ENCODE measurements at places on chromosomes 7 and 10.

GRCh38 chr7:24868741-24869140, 111.2 kb downstream of the OSBPL3 start:
- no peak for DNase-seq

DNA sequence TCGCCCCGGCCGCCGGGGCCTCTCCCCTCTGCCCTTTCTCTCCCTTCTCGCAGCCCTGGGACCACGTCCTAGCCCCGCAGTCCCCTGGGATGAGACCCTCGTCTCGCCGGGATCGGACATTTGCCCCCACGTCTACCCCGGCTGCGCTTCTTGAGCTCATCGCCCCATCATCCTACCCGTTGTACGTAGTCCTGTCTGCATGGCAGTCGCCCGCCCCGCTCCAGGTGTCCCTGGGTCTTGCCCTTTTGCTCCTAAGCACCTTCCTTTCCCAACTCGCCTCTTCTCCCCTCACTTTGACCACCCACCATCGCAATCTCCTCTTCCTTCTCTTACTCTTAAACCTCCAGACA, 582 bp downstream of the TPST1 start:
- no peak for DNase-seq

- DNase-seq, result no peak
Measured at GRCh38 chr7:30754315-30754877, 2.5 kb downstream of the INMT start.

DNA sequence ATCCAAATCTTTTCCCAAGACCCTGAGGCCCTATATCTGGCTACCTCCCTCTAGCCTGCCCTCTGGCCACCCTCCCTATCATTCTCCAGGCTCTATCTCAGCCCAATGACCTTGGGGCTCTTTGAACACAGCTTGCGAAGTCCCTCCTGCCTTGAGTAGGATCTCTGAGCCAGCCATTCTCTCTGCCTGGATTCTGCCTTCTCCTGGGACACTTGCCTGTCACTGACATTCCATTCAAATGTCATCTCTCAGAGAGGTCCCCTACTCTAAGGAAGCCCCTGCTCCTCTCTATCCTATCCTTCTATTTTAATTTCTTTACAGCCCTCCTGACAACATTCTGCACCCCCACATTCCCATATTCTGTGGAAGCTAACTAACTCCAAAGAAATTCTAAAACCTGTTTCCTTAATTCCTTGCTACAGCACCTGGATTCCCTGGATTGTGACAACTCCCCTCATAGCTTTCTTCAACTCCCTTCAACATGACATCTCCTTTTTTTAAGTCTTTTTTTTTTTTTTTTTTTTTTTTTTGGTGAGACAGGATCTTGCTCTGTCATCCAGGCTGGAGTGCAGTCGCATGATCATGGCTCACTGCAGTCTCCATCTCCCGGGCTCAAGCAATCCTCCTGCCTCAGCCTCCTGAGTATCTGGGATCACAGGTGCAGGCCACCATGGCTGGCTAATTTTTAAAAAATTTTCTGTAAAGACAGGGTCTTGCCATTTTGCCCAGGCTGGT, 81.0 kb upstream of the ASAH2 start:
- no peak for DNase-seq

- no peak for DNase-seq
Measured at GRCh38 chr10:88038268-88038667, 174.8 kb downstream of the PTEN start.

DNA sequence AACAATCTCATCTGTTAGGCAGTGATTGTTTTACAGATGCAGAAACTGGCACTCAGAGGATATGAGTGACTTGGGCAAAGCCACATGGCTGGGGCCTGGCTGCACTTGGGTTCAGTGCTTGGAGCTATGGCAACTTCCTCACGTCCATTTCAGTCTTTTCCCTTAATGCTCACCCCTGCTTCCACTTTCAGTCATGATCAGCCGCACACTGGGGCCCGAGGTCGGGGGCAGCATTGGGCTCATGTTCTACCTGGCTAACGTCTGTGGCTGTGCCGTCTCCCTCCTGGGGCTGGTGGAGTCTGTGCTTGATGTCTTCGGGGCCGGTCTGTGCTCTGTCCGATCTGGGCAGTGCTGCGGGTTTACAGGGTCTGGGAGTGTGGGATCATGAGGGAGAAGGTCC, 3.0 kb downstream of the SLC12A9 start:
- DNase-seq, result no peak

GRCh38 chr7:30604901-30605300, 10.2 kb downstream of the GARS1 start:
- no peak for DNase-seq

GRCh38 chr10:127899766-127900387, 7.0 kb upstream of the PTPRE start:
- DNase-seq, result no peak

- no peak for DNase-seq
Measured at GRCh38 chr10:46250898-46251856, 35.6 kb upstream of the ANTXRL start.

DNA sequence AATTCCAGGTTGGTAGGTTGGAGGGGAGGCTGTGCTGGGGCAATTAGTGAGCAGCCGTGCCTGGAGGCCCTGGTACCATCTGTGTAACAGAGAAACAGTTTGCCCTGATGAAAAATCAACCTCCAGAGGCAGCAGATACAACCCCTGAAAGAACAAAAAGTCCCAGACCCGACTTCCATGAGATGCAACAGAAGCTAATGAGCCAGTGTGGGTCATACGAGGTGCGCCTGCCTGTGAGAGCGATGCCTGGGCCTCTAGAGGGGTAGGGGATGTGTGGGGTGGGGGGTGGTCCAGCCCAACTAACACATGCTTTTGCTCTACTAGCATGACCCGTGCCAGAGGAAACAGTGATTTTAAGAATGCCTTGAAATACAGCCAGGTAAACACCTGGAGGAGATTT, 39.3 kb downstream of the CELF2 start:
- DNase-seq, result no peak

DNA sequence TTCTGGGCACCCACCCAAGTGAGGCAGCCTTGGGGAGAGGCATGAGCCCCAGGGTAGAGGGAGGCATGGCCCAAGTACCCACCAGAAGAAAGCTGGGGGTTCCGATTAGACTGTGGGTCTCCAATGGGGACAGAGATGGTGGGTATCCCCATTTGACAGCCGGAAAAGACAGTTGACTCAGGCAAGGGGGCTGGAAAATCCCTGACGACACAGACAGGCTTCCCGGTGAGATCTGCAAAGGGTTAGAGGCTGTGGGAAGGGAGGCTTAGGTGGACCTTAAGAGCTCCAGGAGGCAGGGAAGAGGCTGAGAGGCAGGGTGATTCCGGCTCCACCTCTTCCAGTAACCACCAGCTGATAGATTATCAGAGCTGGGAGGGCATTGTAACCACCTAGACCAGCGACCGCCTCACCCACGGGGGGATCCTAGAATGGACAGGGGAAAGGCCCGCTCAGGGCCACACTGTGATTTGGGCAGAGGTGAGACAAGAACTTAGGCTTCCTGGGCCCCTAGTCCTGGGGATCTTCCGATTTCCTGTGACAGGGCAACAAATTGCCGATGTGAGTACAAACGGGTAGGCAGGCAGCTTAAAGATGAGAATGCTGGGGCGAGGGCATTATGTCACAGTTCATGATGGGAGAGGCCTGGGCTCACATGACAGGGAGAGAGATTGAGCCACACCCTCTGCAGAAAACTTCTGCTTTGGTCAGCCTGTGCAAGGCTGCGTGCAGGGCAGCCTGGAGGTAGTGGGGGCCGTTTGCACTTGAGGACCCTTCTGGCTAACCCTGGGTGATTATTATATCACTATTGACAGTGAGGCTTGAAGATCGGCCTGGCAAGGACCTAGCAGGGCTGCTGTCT, 5.4 kb downstream of the TBATA start:
- DNase-seq, result no peak

- DNase-seq, result no peak
Measured at GRCh38 chr10:46020344-46020657, 10.1 kb downstream of the NCOA4 start.

GRCh38 chr7:143416565-143417149, 8.0 kb upstream of the EPHA1 start:
- no peak for DNase-seq

DNA sequence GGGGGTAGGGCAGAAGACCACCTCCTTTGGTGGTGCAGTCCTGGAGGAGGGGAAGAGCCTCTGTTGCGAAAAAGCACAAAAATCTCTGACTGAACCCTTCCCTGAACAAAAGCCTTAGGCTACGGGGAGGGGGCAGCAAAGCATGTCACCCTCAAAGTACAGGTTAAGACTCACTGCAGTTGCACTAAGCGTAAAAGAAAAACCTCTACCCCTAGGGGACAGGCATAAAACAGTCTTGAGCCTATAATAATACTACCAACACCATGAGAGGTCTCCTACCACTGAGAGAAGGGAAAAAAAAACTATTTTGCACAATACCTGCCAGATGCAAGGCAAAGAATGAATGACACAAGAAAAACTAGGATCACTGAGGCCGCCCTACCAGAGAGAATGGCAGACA, 17.3 kb downstream of the TNPO3 start:
- no peak for DNase-seq

DNA sequence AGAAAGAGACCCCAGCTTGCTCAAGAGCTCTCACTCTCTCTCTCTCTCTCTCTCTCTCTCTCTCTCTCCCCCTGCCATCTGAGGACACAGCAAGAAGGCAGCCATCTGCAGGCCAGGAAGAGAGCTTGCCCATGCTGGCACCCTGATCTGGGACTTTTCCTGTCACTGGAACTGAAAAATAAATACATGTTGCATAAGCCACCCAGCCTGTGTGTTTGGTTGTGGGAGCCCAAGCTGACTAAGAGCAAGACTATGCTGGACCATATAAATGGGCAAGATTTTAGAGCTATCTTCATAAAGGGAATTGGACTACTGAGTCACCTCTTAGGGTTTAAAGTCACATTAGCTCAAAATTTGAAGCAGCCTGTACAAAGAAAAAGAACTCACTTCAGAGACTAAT, 98.6 kb downstream of the SLC16A9 start:
- DNase-seq, result no peak

GRCh38 chr10:48429309-48429708, 122.8 kb downstream of the MAPK8 start:
- no peak for DNase-seq

DNA sequence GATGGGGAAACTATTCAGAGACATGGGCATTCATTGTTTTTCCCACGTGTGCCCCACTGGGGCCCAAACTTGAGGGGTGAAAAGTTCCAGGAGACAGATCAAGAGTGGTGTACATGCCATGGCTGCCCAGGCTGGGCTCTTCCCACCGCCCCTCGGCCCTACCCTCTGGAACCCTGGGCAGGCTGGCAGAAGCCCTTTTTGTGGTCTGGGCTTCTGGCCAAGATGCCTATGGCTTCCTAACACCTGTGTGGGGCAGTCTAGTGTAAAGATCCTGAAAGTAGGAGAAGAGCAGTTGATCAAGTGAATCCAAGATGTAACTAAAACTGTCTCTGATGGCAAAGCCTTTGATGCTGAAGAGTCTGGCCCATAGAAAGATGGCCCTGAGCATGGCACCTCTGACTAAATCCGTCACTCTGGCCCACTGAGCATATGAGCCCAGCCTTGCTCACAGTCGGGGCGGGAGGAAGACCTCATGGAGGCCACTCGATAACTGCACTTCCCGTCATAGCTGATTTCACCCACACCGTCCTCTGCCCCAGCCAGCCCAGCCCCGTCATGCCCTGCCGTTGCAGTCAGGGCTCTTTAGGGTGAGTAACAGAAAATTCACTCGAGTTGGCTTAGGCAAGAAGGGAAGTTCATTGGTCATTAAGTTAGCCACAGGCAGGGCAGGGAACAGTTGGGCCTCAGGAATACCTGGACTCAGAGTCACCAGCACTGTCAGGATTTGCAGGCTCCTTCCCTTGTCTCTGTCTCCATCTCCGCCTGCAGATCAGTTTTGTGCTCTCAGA, 37.9 kb upstream of the MTPAP start:
- DNase-seq, result no peak

DNA sequence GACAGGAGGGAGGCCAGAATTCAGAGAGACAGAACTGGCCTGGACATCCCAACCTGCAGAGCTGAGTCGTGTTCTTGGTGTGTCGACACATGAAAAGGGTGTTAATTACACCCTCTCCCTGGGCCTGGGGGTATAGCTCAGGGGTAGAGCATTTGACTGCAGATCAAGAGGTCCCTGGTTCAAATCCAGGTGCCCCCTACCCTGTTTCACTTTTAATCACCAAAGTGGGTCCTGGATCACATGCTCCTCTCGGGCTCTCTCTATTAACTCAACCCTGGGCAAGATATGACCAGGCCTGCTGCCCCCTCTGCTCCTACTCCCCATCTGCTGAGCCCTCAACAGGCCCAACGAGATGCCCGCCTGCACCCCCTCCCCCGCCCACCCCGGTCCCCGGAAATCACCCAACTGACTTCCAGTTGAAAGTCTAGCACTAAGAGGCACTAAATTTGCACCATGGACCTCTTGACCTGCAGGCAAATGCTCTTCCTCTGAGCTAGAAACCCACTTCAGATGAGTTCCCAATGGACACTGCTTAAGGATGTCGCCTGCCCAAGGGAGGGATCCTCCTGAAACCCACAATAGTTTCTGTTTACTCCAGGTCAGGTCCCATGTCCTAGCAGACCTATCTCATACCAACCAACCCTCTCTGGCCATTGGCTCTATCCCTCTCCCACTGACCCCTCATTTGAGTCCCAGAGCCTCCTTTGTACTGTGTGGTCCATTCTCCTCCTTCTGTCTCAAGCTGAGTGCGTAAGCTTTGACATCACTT, 137.6 kb downstream of the ZNF467 start:
- no peak for DNase-seq

GRCh38 chr10:62480196-62480595, 106.0 kb downstream of the ZNF365 start:
- DNase-seq, result no peak

DNA sequence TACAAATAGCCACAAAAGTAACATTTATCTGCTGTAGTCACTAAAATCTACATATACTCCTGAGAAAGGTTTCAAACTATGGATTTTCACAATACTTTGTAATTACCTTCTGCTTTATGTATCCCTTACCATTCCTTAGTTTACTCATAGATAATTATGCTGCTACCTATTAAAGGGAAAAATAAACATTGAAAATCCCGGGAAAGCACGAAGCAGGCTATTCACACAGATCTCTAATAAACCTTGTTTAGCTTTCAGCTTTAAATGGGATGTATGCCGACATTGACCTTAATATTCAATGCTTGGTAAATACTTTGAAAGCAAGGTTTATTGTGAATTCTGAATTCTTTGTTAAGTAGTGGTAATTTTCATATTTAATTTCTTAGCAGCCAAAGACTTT, 58.5 kb upstream of the SMIM30 start:
- no peak for DNase-seq

GRCh38 chr10:100183481-100183880, 2.3 kb downstream of the ERLIN1 start:
- DNase-seq, result no peak

- DNase-seq, result no peak
Measured at GRCh38 chr7:103080923-103081322, 6.0 kb downstream of the ARMC10 start.

Data from stimulated activated CD4-positive, alpha-beta T cell treated with anti-CD3 and anti-CD28 coated beads, Interleukin-4, amount 100 ng/mL, for 4 hours (primary cell).